ENCODE measurements at places on chromosomes 5 and 9.

DNA sequence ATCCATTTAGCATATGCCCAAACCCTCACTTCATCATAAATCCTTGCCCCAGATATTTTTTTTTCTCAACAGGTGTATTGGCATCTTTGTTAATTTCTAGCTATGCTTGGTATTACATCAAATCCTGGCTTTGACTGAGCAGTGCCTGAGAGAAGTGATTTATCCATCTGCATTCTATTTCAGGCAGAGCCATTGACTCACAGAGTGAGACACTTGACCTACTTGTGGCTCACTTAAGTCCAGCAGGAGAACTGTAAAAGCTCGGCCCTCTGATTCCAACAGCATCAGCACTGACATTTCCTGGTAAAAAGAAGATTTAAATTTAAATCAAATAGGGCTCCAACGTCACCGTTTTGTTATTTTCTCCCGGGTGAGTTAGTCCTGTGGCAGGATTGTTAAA is 93.4 kb downstream of the PLK2 start:
- DNase-seq = no peak

DNA sequence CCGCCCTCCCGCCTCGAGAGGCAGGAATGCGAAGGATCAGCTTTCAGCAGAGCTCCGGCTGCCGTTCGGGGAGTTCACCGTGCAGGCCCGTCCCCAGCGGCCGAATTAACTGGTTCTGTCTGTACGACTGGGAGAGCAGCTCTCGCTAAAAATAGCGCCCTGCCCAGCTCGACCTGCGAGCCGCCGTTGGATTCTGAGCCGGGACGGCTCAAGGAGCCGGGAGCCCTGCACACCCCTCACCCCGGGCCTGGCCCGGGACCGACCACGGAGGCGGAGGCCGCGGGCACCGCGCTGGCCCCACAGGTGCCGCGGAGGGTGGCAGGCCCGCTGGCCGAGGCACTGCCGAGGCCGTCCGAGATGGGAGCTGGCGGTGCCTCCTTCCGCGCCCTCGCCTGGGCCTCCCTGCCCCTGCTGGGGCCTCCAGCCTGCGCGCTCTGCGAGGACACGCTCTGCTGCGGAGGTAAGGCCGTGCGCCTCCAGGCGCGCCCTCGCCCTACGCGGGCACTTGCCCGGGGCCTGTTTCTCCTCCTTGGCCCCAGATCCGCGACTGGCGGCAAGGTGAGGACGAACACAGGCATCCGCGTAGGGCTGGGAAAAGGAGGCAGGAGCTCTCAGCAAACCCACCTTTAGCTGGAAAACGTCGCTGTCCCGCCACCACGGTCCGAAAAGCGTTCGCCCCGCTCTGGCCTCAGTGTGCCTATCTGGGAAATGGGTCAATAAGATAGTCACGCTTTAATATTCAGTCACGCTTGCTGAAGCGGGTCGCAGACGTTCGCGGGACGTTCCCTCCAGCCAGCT is 53.1 kb upstream of the DAB2IP start:
- DNase-seq = no peak

DNA sequence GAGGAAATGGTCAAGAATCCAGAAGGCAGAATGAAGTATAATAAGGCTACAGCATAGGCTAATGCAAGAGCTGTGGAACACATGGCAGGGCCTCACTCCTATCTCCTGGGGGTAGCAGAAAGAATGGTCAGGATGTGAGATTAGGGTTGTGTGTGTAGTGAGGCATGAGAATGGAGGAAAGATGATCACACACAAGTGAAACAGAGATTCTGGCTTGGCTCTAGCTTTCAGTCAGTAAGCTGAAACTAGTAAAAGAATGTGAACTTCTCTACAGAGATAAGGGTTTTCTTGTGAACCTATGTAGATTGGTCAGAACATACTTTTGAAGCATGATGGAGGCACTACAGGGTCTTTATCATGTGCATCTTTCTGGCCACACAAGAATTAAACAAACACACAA is 298.8 kb downstream of the ASTN2 start:
- DNase-seq = no peak

GRCh38 chr5:111469903-111470302 is 42.4 kb downstream of the STARD4 start:
- no peak for DNase-seq

DNA sequence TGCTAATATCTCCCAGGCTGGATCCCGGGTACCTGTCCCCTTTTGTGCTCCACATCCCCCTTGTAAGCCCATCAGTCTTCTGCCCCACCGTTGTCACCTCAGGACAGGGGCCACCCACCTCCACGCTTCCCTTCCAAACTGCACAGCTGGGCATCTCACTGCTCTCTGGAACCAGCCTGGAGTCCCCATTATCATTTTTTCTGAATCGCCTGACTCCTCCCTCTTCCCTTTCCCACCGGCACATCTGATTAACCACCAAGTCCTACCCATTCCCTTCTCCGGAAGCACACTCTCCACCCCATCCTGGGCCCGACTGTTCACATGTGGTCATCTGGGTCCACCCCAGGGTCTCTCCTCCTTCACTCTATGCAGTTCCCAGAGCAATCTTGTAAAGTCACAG is 53.9 kb downstream of the PSD2 start:
- no peak for DNase-seq

GRCh38 chr5:175830586-175831300 is 40.6 kb upstream of the CPLX2 start:
- DNase-seq = no peak

DNA sequence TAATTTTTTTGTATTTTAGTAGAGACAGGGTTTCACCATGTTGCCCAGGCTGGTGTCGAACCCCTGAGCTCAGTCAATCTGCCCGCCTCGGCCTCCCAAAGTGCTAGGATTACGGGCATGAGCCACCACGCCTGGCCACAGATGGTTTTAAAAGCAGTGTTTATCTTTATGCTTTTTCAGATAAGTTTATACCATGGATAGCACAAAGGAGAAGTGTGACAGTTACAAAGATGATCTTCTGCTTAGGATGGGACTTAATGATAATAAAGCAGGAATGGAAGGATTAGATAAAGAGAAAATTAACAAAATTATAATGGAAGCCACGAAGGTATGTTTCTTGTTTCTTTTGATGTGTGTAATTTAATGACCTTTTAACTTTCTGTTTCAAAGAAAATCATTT is 35.1 kb downstream of the POLK start:
- no peak for DNase-seq

DNA sequence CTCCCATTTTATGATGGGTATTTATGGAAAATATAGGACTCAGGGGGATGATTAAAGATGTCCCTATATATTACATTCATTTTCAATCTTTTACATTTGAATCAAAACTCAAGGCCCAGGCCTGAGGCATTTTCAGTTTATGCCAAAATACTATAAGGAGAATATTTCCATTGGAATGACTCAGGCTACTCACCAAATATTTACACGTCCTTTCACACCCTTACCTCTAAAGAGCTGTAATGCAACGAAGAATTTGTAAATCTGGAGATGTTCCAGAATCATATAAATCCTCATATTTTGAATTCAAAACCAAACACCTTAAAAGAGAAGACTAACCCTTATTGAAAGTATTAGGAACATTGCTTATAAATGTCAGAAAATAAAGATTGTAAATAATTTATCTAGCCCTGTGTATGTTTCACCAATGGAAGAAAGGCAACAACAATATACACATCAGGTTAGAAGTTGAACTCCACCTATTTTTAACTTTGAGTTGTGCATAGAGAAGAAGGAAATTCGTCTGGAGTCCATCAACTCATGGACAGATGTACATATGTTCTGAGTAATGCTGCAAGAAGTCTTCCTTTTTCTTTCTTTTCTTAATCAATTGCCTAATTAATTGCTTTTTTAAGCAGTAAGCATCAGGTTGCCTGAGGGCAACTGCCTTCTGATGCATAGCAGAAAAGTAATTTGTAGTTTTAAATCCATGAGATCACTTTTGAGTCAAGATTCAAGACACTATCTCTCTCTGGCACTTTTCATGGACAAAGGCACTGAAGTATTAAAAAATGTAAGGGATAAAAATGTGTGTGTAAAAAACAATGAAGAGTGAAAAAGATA is 579.3 kb upstream of the RGMB start:
- no peak for DNase-seq

GRCh38 chr5:21672911-21673310 is 1180.2 kb downstream of the CDH12 start:
- DNase-seq = no peak

- DNase-seq = no peak
These were observed 60.6 kb downstream of the TNFSF15 start for GRCh38 chr9:114745108-114745848.

- DNase-seq = no peak
These were observed 169.2 kb upstream of the SLC30A5 start for GRCh38 chr5:68924481-68925145.

DNA sequence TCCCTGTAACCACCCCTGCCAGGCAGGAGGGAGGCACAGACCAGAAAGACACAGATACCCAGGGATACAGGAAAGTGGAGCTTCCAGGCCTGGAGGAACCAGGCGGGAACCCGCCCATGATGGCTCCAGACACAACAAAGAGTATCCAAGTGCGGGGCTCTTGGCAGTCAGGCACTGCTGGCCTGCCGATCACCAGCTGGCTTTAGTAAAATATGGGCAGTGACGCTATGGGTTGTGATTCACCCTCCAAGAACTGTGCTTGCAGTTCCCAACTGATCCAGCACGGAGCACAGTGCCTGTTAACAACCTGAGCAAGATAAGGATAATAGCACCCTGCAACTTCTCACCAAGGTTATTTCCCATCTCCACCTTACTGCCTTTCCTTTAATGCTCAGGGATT is 463.3 kb downstream of the IRX1 start:
- DNase-seq = no peak

DNA sequence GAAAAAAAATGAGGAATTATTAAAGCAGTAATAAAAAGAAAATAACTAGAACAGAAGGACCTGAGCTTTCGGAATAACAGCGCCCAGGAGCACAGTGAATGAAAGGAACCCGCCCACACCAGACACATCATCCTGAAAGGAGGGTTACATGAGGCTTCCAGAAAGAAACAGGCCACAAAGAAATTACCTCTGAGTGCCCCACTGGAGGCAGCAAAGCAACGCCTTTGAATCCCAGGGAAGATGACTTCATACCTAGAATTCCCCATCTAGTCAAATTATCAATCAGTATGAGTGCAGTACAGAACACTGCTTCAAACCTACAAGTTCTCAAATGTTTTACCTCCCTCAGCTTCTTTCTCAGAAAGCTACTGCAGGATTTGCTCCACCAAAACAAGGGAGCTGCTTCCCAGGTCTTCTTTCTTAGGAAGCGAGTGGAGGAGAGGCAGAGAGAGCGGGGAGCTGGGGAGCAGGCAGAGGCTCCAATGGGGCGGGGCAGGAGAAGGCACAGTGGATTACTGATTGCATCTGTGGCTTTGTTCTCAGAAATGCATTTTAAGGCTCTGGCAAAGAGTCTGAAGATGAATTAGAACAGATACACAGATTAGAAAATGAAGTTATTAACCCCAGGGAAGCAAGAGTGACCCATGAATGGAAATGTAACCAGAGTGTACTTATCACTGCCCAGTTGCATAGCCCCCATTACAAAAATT is 87.1 kb downstream of the SEMA4D start:
- DNase-seq = peak; percentile 58

DNA sequence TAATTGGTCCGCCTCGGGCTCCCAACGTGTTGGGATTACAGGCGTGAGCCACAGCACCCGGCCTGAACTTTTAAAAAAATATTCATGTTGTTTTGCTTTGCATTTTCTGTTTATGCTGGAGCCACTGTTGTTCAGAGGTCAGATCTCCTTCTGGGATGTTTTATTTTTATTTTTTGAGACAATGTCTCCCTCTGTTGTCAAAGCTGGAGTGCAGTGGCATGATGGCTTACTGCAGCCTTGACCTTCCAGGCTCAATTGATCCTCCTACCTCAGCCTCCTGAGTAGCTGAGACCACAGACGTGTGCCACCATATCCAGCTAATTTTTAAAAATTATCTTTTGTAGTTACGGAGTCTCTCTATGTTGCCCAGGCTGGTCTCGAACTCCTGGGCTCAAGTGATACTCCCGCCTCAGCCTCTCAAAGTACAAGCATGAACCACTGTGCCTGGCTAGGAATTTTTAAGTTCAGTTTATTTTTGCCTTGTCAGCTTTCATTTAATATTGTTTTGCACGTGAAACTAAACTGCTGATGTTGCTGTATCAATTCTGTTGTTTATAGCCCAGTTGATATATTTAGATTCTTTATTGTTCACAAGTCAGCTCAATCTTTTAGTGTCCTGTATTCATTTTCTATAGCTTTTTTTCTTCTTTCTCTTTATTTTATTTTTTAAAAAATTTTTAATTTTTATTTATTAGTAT is 13.7 kb downstream of the TMEFF1 start:
- DNase-seq = no peak

GRCh38 chr9:72872718-72873117 is 80.1 kb downstream of the ALDH1A1 start:
- no peak for DNase-seq

DNA sequence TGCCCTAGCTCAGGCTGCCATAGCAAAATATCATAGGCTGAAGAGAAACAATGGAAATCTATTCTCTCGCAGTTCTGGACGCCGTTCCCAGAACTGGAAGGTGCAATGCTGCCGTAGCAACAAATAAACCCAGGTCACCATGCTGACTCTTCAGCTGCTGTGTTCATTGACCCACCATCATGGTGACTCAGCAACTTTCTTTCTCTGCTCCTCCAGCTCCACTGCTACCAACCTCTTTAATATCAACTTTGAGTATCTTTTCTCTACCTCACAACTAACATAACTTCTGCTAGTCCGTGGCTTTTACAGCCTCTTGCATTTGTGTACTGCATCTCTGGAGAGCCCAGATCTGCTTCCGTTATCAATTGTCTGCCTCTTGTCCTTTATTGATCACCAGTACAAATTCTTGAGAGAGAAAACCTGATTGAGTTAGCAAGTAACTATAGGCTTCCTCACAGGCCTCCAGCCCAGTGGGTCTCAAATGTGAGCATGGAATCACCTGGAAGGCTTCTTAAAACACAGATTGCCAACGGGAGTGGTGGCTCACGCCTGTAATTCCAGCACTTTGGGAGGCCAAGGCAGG is 47.3 kb upstream of the SLC30A5 start:
- DNase-seq = no peak

DNA sequence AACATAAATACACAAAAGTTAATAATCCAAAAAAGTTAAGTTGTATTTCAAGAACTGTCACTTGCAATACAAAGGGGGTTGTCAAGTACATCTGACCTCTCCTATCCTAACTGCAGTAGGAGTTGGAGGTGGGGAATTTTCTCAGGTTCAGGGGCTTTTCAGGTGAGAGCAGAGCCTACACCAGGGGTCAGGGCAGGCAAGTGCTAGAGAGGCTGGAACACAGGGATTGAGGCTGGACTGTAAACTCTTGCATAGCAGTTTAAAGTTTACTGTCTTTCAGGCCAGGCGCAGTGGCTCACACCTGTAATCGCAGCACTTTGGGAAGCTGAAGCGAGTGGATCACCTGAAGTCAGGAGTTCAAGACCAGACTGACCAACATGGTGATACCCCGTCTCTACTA is 25.4 kb upstream of the RASGRF2 start:
- no peak for DNase-seq
